Stimulated activated CD4-positive, alpha-beta T cell treated with anti-CD3 and anti-CD28 coated beads, TNF-alpha, amount 100 ng/mL, for 1 hour (primary cell): ENCODE measurements at places on chromosomes 1 and 21.

DNA sequence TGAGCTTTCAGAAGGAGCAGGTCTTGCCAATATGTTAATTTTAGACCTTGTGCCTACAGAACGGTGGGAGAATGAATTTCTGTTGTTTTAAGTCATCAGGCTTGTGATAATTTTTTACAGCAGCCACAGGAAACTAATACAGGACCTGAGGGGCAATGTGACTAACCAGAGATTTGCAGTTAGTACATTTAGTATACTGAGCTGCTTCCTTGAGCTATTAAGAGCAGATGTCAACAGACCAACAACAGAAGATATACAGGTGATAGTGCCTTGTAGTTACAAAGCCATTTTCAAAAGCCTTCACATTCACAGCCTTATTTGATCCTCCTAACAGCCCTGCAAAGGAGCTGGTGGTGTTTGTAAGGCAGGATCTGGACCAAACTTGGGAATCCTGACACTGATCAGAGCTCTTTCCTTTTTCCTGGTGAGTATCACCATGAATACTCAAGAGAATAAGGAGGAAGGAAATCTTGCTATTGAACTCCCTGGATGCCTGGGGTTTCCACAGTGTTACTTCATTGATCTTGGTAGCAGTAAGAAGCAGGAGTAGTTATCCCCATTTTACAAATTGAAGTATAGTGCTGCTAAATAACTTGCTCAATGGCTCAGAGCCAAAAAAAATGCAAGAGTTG, 4.7 kb upstream of the SLAMF1 start:
- no peak for DNase-seq

- no peak for DNase-seq
Measured at GRCh38 chr21:26852423-26852822, 7.2 kb upstream of the ADAMTS1 start.

DNA sequence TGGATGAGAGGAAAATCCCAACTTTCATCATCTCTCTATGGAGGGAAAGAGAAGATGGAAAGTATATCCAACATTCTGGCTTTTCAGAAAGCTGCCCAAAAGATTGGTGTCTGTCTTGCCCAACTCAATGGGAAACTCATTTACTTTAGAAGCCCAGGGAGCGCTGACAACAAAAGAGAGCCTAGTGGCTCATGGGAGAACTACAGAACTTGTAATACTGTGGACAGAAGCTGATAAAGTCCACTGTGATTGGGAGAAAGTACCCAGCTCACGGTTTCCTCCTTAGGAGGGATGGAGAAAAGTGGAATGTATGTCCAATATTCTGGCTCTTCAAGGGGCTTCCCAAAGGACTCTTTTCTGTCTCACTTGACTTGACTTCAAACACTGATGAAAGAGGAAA, 66.0 kb downstream of the RGS21 start:
- no peak for DNase-seq

DNA sequence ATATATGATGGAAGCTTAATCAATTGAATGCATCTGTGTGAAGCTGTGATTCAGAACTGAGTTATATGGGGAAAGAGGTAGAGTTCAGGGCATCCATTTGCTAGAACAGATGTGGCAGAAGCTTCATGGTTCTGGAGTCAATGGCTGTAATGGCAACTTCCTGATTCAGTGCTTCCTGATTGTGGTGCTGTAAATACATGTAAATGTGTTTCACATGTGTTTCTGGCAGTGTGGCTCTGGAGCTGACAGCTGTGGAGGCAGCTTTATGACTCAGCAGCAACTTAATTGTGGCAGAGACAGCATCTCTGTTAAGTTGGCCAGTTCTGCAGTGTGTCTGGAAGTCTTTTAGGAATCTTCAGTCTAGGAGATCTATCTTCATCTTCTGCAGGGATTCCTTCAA, 226.6 kb upstream of the ZRANB2 start:
- no peak for DNase-seq

DNA sequence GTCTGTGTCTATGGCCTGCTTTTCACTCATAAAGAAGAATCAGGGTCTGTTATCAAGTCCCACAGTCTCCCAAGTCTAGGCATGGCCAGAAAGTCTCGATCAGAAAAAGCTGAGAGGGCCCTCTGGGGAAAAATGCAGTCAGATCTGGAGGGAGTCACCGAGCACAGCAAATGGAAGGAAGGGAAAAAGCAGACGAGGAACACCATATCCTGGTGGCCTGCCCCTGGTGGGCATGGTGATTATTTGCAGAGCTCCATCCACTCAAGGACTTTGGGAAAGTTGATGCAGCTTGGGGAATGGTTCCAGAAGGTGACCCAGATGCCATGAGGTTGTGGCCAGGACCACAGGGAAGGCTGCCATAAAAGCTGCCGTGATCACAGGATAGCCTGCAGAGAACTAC, 189.1 kb downstream of the CLIC6 start:
- no peak for DNase-seq
